H1 (cell line): ENCODE measurements at places on chromosomes 7 and 10. TPM values are rescaled to one million over a fixed set of nuclear protein-coding genes. Genes with fewer than 3 reads are reported as not detected.

GRCh38 chr7:157875230-157876179 lies 538.7 kb downstream of the DNAJB6 start:
- DNase-seq: no peak

The CH25H gene
- 1.3 and 1.6 TPM in 2 replicates for polyA plus RNA-seq

GRCh38 chr10:119412244-119413092 lies 130.1 kb downstream of the RGS10 start:
- DNase-seq: no peak

DNA sequence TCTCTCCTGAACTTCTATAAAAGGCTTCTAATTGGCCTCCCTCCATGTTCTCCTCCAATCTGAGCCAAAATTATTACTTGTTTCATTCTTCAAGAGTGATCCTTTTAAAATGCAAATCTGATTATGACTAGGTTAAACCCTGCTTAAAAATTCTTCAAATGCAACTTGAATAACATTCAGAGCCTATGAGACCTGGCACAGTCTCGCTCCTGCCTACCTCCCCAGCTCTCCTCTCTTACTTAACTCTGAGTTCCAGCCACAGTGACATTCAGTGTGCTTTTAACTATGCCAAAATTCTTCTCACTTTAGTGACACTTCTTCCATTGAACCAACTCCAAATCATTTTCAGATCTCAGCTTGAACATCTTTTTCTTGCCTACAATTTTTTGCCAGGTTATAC lies 68.8 kb downstream of the TMEM168 start:
- DNase-seq: no peak

- no peak for DNase-seq
These were observed 89.8 kb downstream of the UNCX start for GRCh38 chr7:1322240-1323110.

The SLC35G1 gene
- 3.9 and 6.4 TPM in 2 replicates for polyA plus RNA-seq

GRCh38 chr7:78479348-78479747 lies 680.8 kb downstream of the PHTF2 start:
- DNase-seq: no peak

- no peak for DNase-seq
These were observed 33.8 kb upstream of the SFMBT2 start for GRCh38 chr10:7444551-7445121.

DNA sequence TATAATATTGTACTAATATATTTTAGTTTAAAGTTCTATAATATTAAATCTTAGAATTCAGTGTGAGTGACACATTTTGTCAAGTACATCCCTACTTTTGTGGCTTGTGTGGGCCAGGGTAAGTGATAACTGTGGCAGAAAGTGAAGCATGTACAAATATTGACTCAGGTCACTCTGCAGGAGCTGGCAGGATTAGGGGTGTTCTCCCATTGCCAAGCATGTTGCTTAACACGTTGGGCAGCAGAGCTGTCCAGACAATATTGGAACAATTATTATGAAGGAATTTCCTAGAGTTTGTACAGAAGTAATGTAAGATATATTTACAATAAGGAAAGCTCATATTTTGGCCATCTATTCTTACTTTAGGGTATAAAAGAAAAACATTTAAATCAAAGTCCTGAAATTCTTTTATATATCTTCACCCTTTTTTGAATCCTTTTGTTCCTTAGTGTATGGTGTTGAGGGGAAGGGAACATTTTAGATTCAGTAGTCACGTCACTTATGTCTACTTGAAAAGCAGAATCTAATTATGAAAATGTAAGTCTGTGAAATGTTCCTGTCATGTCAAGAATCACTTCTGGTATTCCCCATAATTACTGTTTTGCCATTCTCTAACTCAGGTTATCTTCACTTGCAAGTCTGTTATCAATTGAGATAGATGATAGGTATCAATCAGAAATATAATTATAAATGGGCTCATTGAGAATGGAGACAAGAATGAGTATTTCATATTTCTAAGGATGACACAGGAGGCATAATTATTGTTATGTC lies 4.0 kb downstream of the HDAC9 start:
- DNase-seq: no peak

GRCh38 chr10:4385231-4385870 lies 440.7 kb upstream of the AKR1E2 start:
- no peak for DNase-seq

GRCh38 chr10:130127364-130128061 lies 8.7 kb upstream of the GLRX3 start:
- DNase-seq: no peak
